ENCODE measurements at places on chromosomes 7 and 10.

- no peak for DNase-seq
These were observed 2.5 kb downstream of the FZD1 start for GRCh38 chr7:91266689-91267090.

DNA sequence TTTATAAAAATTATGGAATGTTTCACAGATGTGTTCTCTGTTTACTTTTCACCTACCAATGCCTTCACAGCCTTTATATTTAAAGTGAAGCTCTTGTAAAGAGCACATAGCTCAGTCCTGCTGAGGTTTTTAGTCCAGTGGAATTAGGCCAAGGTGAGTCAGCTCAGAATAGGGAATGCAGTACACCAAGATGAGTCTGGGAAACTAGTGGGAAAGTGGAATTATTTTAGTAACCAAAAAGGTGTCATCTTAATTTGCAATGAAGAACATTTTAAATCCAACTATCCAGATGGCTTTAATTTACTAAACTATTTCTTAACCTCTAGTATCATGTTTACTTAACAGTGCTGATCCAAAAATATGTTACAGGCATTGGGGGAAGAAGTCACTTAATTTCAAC lies 236.3 kb upstream of the CTBP2 start:
- DNase-seq, result no peak

DNA sequence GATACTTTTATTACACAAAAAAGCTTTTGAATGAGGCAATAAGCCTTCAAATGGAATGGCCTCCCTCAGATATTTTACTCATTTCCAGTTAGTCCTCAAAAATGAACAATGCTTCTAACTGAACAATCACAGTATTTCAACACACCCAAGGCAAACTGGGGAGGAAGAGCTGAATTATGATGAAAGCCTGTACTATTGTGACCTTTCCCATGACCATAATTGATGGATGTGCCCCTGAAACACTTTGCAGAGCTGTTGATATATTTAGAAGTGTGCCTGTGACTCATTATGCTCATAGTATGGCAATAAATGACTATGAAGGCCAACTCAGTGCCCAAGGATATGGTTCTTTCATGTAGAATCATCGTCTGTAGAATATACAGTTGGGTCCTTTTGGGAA lies 248.1 kb downstream of the AHR start:
- DNase-seq, result no peak

- no peak for DNase-seq
These were observed 20.1 kb upstream of the C7orf33 start for GRCh38 chr7:148570510-148570909.

DNA sequence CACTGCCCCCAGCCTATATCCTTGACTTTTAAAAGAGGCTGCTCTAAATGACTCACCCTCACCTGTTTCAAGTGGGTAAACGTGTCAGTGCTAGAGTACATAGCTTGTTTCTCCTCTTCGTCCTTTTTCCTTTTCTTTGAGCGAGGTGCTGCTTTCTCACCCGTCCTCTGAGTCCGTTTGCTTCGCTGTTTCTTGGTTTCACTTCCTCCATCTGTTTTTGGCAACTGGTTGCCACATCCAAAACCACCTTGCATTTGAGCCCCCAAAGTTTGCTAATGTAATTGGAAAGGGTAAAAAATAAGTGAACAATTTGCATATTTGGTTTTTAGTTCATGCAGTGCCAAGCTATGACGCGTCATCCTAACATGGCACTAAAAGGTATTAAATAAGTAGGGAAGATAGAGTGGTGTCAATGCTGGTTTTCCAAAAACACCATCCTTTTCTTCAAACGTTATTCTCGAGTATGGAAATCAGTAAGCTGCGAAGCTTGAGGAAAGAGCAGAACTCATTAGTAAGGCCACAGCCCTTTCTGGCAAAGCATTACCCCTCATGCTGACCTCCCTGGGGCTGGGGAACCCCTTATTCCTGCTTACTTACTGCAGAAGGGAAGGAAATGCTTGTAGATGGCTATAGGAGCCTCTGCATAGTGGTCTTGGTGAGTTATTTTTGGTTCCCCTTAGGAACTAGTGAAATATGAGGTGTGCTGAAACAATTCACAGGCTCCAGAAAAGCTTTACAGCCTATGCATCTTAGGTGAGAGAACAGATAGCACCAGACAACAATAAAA lies 133.5 kb downstream of the GALNT11 start:
- no peak for DNase-seq

GRCh38 chr10:78366663-78367411 lies 333.2 kb downstream of the RPS24 start:
- DNase-seq, result no peak

DNA sequence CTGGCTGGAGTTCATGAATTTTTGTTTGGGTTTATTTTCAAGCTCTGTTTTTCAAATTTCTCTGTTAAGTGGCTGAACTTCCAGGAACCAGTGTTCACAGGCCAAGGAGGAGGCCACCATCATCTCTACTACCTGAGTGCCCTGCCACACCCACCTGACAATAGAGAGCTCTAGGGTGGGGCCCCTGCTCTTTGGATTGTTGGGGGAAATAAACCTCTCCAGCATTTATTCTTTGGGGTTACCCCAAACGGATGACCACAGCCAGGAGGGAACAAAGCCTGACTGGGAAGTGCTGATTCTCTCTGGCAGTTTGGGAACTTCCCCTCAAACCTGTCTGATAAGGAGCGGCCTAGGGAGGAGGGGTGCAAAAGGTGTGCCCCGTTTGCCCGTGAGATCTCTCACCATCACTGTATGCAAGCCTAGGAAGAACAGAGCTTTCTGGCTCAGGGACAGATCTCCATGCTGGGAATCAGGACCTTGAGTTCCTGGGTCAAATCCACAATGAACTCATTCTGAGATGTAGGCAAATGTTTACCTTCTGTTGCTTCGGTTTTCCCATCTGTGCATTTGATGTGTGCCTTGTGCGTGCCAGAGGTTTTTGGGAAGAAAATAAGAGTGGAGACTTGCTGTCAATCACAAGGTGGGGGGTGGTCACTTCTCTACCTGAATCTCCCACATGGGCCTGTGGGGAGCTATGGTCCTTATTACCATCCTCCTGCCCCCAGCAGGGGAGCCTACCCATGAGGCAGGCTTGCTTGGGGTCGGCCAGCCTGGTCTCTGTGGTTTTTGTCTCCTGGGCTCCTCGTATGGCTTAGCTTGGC lies 27.7 kb upstream of the PDCD4 start:
- DNase-seq, result no peak

GRCh38 chr10:119279441-119279840 lies 72.1 kb downstream of the GRK5 start:
- no peak for DNase-seq

DNA sequence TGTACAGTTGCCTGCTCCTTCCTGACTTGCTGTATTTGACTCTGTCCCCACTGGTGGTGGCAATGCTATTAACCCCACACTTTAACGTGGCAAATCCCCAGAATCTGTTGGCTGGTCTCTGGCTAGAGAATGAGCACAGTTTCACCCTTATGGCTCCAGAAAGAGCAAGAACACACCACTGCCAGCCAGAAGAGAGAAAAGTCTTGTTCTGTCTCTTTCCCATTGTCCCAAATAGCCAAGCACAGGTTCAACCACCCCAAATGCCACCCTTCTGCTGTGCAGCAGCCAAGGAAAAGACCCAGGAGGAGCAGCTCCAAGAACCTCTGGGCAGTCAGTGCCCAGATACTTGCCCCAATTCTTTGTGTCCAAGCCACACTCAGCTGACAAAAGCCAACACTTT lies 11.3 kb downstream of the SLC16A9 start:
- no peak for DNase-seq

- no peak for DNase-seq
These were observed 630.0 kb upstream of the FOXK1 start for GRCh38 chr7:4052130-4052529.

All from anterior cingulate cortex (tissue), 58 donors.